ENCODE measurements at places on chromosomes 6 and 20.

- no peak for DNase-seq
Observed at GRCh38 chr20:59811681-59812171, 121.7 kb downstream of the SYCP2 start.

DNA sequence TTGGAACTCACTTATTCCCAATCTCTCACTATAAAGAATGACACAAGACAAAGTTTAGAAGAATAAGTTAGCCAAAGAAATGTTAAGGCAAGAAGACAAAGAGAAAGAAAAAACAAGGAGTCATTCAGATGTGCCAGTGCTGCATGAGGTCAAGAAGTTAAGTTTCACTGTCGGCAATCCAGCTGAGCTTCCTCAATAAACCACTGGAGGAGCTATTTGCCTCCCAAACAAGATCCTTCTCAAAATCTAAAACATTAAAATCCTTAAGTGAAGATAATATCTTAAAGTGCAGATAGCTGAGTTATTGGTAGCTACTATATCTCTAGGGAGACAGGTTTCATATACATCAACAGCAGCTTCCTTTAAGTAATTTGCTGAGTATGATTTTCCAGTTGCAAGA lies 512.3 kb downstream of the HDGFL1 start:
- no peak for DNase-seq

GRCh38 chr20:33145521-33145920 lies 22.4 kb upstream of the BPIFA2 start:
- no peak for DNase-seq

- DNase-seq = no peak
Observed at GRCh38 chr6:75759207-75759606, 10.2 kb downstream of the MYO6 start.

GRCh38 chr6:105495515-105495914 lies 92.6 kb upstream of the PREP start:
- no peak for DNase-seq

- no peak for DNase-seq
Observed at GRCh38 chr6:53579338-53579737, 34.4 kb upstream of the GCLC start.

Data from osteoblast (primary cell).